ENCODE measurements at places on chromosomes 5 and 9.

DNA sequence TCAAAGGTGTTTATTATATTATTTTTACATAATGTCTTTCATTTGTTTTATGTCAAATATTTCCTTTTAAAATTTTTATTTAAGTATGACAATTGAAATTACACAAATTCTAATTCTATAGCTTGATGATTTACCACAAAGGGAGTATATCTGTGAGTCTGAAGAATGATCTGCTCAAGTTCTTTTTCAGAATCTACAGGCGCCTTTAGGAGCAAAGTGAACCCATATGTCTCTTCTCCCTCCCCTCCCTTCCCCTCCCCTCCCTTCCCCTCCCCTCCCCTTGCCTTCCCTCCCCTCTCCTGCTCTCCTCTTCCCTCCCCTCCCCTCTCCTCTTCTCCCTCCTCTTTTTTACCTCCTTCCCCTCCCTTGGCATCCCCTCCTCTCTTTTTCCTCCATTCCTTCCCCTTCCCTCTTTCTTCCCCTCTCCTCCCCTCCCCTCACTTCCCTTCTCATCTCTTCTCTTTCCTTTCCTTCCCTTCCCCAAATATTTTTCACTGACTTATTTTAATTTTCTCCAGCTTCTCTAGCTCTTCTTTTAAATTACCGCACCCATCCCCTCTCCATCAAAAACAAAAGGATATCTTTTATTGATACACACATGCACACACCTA lies 495.3 kb upstream of the PIK3R1 start:
- DNase-seq, result no peak

- no peak for DNase-seq
These were observed 256.4 kb downstream of the ICE1 start for GRCh38 chr5:5678909-5679308.

- no peak for DNase-seq
These were observed 9.1 kb upstream of the ANKH start for GRCh38 chr5:14880688-14881087.

GRCh38 chr9:109418827-109419226 lies 79.3 kb downstream of the PTPN3 start:
- no peak for DNase-seq

DNA sequence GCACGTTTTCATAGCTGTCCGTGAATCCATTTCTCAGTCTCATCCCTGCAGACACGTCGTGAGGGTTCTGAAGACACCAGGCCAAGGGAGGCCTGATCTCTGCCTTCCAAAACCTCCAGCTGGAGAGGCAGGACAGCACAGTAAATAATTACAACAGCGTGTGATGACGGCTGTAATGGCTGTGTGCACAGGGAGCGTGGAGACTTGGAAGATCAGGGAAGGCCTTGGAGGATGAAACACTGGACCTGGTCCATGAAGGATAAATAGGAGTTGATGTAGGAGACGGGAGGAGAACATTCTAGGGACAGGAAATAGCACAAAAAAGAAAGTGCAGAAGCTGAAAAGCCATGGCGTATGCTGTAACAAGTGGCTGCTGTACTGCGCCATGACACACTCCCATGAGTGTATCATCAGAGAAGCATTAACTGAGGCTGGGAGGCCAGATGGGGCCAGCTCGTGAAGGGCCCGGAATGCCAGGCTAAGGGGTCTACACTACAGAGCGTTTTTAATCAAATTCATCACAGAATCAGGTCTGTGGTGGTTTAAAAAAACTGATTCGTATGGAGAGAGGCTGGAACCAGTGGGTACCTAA lies 97.2 kb downstream of the CRB2 start:
- no peak for DNase-seq

- no peak for DNase-seq
These were observed 105.0 kb downstream of the ACER2 start for GRCh38 chr9:19513671-19514275.

DNA sequence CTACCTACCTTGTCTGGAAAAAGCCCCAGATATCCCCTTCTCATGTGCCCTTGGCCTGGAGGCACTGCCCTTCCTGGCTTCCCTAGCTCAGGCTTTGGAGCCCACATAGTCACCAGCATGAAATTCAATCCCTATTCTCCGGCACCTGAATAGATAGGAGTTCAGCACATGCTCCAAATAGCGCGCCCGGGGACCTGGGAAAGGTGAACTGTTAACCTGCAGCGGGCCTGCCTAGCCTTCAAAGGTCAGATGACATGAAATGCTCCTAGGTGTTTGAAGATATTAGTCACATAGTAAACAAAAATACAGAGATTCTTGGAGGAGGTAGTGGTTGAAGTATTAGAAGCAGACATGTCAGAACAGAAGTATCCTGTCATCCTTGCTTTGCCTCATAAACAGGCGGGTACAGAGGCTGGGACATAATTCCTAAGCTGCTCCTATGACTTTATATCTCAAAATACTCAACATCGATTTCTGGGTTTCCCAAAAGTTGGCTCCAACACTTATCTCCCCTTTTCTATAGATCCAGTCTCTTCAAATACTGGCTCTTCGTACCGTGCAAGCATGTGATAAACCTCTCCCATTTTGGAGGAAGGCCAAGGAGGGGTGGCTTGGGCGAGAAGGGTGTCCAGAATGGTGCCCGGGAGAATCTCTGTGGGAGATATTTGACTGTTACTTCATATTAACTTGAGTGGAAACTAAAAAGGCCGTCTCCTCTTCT lies 88.0 kb upstream of the ANKH start:
- DNase-seq, result no peak

DNA sequence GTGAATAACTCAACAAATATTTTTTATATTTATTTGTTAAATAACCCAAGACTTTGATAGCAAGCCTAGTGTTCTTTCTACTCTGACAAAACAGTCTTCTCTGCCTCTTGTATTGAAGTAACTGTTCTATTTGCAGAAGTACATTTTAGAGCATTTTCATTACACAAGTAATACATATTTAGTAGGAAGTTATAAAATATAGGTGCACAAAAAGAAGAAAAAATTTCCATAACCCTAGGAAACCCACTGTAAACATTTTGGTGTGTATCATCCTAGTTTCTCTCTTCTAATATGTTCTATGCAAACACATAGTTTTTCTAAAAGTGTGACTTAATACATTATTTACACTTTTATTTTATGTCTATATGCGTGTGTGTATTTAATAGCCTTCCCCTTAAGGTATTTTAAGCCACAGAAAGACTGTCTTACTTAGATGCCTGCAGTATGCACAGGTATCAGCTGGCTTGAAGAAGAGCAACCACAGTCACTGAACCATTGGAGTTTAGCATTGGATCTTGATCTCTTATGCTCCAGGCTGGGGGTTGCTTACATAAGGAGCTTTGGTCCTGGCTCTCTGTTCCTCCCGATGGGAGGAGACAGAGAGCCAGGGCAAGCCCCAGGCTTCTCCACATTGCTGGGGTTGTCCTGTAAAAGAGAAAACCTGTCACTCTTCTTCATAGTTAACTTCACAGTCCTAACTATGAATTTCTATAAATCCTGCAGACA lies 3.8 kb downstream of the SELENOP start:
- no peak for DNase-seq

- DNase-seq, result no peak
These were observed 243.0 kb downstream of the ICE1 start for GRCh38 chr5:5665225-5666075.

DNA sequence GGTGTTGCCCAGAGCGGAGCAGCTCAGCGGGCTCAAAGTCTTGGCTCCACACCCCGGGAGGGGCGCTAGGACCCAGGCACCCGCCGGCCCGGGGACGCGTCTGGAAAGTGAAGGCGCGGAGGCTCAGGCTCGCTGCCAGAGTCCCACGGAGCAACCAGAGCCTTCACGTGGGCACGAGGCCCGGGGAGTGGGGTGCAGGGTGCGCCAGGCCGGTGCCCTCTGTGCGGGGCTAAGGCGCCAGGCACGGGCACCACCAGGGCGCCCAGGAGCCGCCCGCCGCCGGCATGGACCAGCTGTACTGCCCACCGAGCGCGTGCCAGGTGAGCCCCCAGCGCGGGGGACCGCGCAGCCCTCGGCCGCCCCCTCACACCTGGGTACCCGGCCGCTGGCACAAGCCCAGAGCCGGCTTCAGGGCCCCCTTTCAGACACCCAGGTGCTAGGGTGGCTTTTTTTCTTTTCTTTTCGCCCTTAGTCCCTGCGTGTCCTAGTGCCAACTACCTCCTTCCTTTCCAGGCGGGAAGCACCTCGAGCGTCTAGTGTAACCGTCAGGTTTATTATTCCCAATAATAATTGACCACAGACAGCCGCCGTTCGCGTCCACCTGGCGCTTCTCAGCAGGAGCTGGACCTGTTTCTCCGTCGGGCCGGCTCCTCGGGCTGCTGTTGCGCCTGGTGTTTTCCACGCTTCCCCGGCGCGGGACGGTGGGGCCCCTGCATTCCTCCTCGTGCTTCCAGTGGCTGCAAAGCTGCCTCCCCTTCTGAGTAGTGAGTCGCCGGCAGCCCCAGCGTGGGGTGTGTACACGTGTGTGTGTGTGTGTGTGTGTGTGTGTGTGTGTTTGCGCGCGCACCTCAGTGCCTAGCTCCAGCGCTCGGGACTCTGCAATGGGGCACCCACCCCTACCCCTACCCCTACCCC lies 30.1 kb upstream of the PDE8B start:
- DNase-seq, result no peak

DNA sequence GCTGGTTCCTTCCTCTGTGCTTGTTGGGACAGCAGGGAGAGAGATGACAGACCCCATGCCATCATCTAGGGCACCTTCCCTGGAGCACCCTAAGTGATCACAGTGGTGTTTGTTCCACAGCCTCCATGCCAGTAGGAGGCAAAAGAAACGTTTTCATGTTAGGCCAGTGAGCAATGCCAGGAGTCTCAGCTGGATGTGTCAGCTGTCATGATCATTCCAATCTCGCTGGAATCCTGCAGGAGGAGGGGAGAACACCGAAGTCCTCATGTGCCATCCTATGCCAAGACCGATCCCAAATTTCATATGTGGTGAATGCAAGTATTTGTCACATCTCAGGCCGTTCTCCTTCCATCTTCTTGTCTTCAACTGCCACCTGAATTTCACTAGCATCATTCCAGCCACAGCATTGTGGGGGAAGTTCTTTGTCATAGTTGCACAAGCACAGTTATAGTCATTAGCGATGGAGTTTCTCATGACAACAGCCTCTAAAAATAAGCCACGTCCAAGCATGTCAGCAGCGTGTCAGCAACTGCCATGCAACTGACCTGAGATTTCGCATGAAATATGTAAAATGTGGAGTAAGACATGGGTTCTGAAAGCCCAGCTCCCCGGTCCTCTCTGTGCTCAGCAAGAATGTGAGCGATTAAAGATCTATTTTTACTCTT lies 97.2 kb upstream of the DNAH5 start:
- DNase-seq, result no peak

DNA sequence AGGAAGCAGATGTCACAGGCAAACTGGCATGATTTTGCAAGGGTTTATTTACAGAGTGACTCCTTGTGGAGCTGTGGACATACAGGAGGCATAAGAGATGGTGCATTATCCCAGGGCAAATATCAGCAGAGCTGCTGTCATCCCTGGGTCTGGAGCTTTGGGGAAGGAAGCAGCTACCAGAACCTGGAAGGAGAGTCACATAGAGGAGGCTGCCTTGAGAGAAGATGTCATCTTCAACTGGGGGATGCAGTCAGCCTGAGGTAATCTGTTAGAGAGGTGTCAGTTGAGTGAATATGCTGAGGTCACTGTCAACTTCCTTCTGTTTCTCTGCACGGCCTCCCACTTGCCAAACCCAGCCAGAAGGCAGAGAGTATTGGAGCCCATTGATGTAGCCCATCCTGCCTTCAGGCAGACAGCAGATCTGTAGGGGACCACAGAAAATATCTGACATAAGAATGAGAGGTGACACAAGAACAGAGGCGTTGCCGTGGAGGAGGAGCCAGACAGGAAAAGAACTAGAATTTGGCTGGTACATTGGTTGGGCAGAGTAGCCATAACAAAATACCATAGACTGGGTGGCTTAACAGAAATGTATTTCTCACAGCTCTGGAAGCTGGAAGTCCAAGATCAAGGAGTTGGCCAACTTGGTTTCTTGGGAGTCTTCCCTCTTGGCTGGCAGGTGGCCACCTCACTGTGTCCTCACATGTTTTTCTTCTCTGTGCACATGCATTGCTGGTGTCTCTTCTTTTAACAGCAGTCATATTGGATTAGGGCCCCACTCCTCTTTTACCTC lies 102.8 kb downstream of the SNX18 start:
- no peak for DNase-seq

DNA sequence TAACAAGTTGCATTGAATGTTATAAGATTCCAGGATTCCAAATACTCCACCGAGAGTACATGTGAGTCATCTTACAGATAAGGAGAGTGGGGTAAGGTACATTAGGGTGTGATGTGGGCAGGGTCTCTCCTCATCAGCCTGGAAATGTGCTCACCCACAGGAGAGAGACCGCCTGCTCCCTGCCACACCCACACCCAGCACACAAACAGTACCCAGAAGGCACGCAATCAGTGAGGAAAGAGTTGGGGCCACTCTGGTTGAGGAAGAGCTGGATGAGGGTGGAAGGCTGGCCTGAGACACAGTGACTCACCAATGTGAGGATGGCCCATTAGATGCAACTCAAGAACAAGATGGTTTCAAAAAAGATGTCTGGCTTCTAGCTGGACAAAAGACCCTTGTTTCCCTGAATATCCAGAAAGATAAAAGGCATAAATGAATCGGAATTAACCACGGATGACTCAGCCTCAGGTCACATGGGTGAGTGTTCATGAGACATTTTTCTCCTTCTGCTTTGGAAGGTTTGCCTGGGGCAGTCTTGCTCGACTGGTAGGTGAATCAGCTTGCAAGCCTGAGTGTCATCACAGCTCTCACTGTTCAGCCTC lies 51.1 kb upstream of the LHFPL2 start:
- DNase-seq, result no peak

DNA sequence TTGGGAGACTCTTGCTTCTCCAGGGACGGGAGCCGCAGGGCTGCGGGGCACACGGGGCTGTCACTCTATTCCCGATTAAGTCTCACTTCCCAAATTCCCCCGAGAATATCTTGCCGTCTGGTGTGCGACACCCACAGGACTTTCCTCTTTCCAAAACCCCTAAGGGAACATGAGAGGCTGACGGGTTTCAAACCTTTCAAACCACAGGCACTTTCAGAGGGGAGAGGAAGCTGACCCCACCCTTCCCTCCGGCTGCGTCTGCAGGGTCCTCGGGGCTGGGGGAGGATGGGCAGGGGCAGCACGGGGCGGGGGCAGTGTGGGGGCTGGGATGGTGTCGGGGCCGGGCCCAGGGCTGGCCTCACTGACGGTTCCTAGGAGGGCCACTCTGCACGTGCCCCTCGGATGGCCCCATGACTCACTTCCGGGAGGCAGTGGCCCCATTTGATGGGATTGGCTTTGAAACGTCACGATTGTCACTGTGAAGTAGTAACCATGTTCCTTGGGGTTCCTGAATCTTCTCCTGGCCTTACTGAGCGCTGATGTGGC lies 38.2 kb downstream of the SLC9A3 start:
- no peak for DNase-seq

DNA sequence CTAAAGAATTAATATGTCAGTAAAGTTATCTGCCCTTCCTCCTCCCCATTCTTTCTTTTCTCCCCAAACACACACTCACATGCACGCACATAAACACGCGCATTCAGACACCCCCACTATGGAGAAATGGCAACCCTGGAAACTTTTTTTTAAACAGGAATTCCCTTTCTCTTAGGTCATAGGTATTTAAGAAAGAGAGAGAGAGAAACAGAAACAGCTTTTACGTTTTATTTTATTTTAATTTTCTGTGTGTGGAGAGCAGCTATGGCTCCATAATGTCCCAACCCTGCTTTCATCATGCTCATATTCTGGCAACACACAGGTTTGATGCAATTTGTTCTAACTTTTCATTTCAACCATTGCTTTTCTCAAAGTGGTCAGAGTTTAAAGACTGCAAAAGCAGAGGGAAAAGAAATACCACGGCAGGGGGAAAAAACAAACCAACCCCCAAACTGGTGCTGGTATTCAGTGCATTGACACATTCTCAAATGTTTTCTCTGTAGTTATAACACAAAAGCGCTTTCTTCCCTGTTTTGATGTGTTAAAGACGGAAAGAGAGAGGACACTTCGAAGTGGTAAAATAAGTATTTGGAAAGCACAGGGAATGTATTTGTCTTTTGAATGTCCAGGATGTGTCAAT lies 126.0 kb upstream of the TMEM161B start:
- DNase-seq, result no peak

Measured in activated CD8-positive, alpha-beta memory T cell treated with anti-CD3 and anti-CD28 coated beads for 4 hours (primary cell).